ENCODE measurements at places on chromosomes 2 and 18. TPM values are rescaled to one million over a fixed set of nuclear protein-coding genes. Genes with fewer than 3 reads are reported as not detected.
A peak's percentile ranks its signal among the peaks of the same experiment; 100 is the strongest.

TMEM150A gene
- 1.5 TPM for total RNA-seq

CROCC2 gene
- not detected for total RNA-seq

GNAL gene
- 0.04 TPM for total RNA-seq

NTSR2 gene
- total RNA-seq = not detected

GRCh38 chr2:112995346-112995920 is 9.8 kb upstream of the IL36A start:
- peaks cover 43% of the 10 kb centered on the region for H3K36me3 ChIP-seq
- peaks cover 36% of the 10 kb centered on the region for H3K4me1 ChIP-seq
- peak overlapping the region; percentile 46 for H3K4me3 ChIP-seq
- H3K27ac ChIP-seq = peak overlapping the region; percentile 89
- H3K27me3 ChIP-seq = peaks cover 7% of the 10 kb centered on the region

GRCh38 chr18:27843783-27844777 is 332.9 kb downstream of the CDH2 start:
- H3K4me3 ChIP-seq = no peak overlapping the region
- no peaks in the 10 kb centered on the region for H3K4me1 ChIP-seq
- H3K36me3 ChIP-seq = no peaks in the 10 kb centered on the region
- no peaks in the 10 kb centered on the region for H3K27me3 ChIP-seq
- H3K27ac ChIP-seq = no peak overlapping the region

DNA sequence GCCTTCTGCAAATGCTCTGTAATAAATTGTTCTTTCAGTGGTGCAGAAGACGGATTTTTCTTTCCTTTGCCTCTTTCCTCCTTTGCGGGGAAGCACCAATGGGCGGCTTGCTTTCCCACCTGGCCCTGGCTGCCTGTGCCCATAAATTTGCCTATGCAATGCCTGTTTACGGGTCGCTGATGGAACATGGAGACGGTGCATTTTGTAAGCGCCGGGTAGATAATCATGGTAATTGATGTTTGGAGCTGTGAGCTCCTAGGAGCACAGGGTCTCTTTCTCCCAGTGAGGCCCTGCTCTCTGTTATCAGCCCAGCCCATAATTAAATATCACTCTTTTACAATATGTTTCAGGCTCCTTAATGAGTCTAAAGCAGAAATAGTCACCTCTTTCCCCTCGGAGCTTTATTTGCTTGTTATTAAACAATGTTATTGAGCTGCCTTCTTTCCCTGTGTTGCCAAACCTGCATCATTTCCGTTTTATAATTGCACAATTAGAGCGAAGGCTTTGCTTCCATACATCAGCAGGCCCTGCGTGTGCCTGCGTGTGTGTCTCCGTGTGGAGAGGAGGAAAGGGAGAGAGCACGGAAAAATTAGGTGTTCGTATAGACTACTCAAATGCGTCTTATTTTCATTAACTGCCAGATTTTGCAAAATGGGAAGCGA is 437.4 kb upstream of the POU3F3 start:
- no peaks in the 10 kb centered on the region for H3K36me3 ChIP-seq
- peaks cover 8% of the 10 kb centered on the region for H3K27me3 ChIP-seq

DNA sequence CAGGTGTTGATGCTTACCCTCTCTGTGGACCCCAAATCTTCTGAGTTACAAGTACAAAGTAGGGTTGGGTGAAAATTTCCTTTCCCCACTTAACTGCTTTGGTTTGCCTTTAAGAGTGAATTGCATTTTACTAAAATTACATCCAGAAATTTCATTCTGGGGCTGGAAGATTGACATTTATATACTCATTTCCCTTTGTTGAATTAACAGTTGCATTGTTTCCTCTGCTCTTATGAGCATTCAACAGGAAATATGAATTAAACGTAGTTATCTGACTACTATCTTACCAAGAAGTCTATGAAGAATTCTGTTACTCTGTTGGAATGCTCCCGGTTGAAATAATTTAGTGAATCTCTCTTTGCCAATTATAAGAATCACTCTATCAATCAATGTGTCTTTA is 1231.1 kb upstream of the NXPH2 start:
- no peaks in the 10 kb centered on the region for H3K27me3 ChIP-seq
- no peak overlapping the region for H3K4me3 ChIP-seq
- no peak for DNase-seq
- H3K27ac ChIP-seq = no peak overlapping the region
- H3K36me3 ChIP-seq = no peaks in the 10 kb centered on the region
- no peaks in the 10 kb centered on the region for H3K4me1 ChIP-seq

- H3K4me1 ChIP-seq = no peaks in the 10 kb centered on the region
- H3K36me3 ChIP-seq = no peaks in the 10 kb centered on the region
- peaks cover 3% of the 10 kb centered on the region for H3K27me3 ChIP-seq
- H3K4me3 ChIP-seq = no peak overlapping the region
- no peak for DNase-seq
These were observed 105.7 kb upstream of the GPC1 start for GRCh38 chr2:240329778-240330177.

DNA sequence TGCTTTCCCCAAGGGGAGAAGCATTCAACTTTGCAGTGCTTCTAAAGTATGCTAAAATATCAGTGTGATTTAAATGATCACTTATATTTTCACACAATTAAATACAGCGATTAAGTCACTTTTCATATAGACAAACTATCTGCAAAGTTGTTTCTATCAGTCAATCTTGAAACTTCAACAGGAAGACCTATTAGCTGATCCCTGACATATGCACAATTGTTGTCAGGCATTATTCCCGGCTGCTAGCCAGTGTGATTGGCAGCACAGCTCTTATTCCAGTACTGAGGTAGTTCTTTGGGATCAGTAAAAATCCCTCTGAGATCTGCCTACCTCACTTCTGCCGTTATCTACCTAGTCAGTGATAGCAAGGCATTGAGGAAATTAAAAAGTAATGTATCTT is 629.5 kb downstream of the NR4A2 start:
- DNase-seq = no peak
- no peaks in the 10 kb centered on the region for H3K4me1 ChIP-seq
- no peaks in the 10 kb centered on the region for H3K36me3 ChIP-seq

DNA sequence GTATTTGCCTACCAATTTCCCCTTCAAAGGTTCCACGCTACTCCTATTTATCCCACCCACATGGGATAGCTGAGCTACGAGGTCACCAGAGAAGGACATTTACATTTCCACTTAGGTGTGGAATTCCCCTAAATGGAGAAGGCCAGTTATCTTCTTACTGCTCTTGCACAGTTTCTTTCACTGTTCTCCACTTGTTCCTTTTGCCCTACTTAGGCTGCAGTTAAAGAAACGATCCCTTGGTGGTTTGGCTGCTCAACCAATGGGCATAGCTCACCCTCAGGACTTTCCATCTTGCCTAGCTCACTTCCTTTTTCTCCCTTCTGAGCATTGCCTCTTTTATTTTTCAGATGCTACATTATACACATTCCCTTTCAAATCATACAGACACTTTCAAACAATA is 11.2 kb upstream of the NABP1 start:
- no peak for DNase-seq
- no peaks in the 10 kb centered on the region for H3K27me3 ChIP-seq
- H3K4me1 ChIP-seq = peaks cover 22% of the 10 kb centered on the region
- no peak overlapping the region for H3K4me3 ChIP-seq
- peaks cover 10% of the 10 kb centered on the region for H3K36me3 ChIP-seq
- no peak overlapping the region for H3K27ac ChIP-seq

- DNase-seq = no peak
- H3K27me3 ChIP-seq = peaks cover 5% of the 10 kb centered on the region
These were observed 190.0 kb downstream of the CYRIA start for GRCh38 chr2:16475586-16475985.

DNA sequence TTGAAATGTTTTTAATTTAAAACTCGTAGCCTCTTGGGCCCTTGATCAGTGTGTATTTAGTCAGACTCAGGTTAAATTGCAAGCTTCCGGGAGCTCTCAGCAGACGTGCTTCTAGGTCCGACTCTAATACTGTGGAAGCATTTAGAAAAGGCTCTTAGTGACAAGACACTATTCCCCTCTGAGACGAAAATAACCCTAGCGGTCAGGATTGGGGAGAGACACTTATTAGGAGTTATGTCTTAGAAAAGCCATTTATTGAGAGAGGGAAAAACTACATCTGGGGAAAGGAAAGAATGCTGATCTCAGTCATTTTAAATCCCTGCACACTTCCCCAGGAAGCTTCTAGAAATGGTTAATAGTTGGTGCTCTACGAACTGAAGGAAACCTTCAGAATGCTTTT is 110.5 kb upstream of the NCK2 start:
- DNase-seq = no peak
- no peaks in the 10 kb centered on the region for H3K27me3 ChIP-seq
- H3K27ac ChIP-seq = no peak overlapping the region
- H3K4me3 ChIP-seq = no peak overlapping the region
- H3K4me1 ChIP-seq = no peaks in the 10 kb centered on the region

GRCh38 chr2:31335921-31336585 is 78.5 kb downstream of the XDH start:
- H3K36me3 ChIP-seq = no peaks in the 10 kb centered on the region
- no peak overlapping the region for H3K4me3 ChIP-seq
- no peak for DNase-seq
- peaks cover 8% of the 10 kb centered on the region for H3K27me3 ChIP-seq

- H3K36me3 ChIP-seq = no peaks in the 10 kb centered on the region
- no peak for DNase-seq
- no peak overlapping the region for H3K27ac ChIP-seq
- H3K27me3 ChIP-seq = no peaks in the 10 kb centered on the region
- no peak overlapping the region for H3K4me3 ChIP-seq
These were observed 52.8 kb downstream of the EDAR start for GRCh38 chr2:108936076-108936864.

Measured in activated CD4-positive, alpha-beta T cell treated with anti-CD3 and anti-CD28 coated beads, Interleukin-2, amount 10 ng/mL, durations not matched to agents 7 days and 5 days (primary cell).